CD4-positive, alpha-beta T cell treated with Interleukin-4 for 4 hours (primary cell): ENCODE measurements at places on chromosomes 2 and 18.

GRCh38 chr2:237720444-237720843 lies 78.1 kb upstream of the RBM44 start:
- DNase-seq: no peak

GRCh38 chr18:37847544-37847943 lies 281.9 kb upstream of the CELF4 start:
- no peak for DNase-seq

- DNase-seq: no peak
Observed at GRCh38 chr2:193476171-193476800, 1281.6 kb upstream of the TMEFF2 start.

DNA sequence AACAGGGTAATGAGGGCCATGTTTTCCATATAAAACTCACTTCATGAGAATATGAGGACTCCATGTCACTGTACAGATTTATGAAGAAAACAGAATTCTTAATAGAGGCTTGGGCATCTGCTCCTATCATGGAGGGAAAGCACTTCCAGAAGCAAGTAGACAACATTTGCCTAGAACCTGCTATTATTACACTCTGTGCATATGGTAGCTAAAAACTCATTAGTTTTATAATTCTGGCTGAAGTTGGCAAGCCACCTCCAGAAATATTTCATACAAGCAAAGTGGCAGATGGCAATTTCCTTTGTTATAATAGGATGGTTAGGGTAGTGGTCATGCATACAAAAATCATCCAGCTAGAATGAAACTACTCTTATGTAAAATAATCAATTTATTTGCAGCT lies 65.8 kb upstream of the TLK1 start:
- DNase-seq: no peak

GRCh38 chr2:166592750-166593149 lies 98.7 kb upstream of the SCN7A start:
- DNase-seq: no peak

GRCh38 chr2:96861074-96861473 lies 3.3 kb upstream of the ANKRD39 start:
- no peak for DNase-seq
